Motor neuron (in vitro differentiated cells): ENCODE measurements at places on chromosomes 1 and 21. TPM values are rescaled to one million over a fixed set of nuclear protein-coding genes. Genes with fewer than 3 reads are reported as not detected.

Gene BTF3L4
- 64.2 and 65.3 TPM in 2 replicates for total RNA-seq

- ATAC-seq = no peak
These were observed 20.3 kb downstream of the STK40 start for GRCh38 chr1:36365381-36365780.

GRCh38 chr1:159122005-159122621 is 45.5 kb upstream of the AIM2 start:
- ATAC-seq = no peak

DNA sequence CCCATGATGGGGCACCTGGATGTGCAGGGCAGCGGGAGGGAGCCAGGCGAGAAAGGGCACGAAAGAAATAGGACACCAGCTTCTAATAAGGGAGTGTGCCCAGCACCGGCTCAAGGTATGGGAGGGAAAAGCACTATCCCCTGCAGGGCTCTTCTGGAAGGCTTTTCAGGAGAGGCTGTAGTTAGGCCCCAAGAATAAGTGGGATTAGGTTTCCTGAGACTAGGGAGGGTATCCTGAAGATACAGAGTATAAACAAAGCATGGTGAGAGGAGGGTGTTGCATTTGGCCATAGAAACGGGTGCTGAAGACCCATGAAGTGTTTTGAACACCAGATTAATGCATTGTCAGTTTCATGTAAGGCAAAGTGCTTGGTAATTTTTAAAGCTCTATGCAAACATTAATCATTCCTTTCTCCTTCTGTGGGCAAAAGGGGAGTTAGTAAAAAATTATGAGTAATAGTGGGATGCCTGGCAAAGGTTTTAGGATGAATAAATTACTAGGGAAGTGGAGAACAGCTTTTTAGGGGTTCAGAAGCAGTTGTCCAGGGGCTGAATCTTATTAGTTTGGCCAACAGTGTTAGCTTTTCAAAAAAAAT is 74.0 kb downstream of the SYT6 start:
- no peak for ATAC-seq

Gene FALEC
- total RNA-seq = 0.76 and 0.92 TPM in 2 replicates

Gene MAP10
- 2.6 and 2.8 TPM in 2 replicates for total RNA-seq

Gene KCNJ9
- 3.9 and 4.1 TPM in 2 replicates for total RNA-seq

GRCh38 chr1:162726555-162726954 is 63.9 kb upstream of the HSD17B7 start:
- no peak for ATAC-seq

Gene SELL
- not detected in 2 replicates for total RNA-seq

DNA sequence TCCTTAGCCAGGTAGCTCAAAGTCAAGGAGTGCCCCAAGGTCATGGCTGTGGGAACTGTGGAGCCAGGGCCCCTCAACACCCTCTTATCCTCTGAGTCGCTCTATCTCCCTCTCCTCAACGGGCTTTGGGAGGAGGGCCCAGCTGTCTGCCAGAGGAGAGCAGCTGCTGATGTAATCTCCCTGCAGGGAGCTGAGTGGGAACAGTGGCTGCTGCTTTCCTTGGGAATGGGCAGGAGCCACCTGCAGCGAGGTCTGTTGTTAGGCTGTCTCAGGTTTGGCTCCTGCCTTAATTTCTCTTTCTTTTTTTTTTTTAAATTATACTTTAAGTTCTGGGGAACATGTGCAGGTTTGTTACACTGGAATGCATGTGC is 58.8 kb upstream of the MAP1LC3C start:
- ATAC-seq = no peak

GRCh38 chr1:12157366-12158231 is 9.2 kb upstream of the TNFRSF1B start:
- no peak for ATAC-seq

DNA sequence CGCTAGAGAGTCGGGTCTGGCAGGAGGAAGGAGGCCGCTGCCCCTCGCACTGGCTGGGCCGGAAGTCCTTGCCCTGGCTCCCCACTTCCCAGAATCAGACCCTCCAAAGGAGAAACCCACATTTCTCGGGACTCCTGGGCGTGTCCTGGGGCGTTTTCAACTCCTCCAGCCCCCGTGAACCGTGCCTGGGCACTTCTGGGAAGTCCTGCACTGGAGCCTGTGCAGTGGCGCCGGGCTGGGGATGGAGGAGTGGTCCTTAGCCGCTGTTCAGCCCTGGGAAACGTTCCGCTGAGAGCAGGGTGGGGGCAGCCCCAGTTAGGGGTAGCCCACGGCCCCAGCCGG is 3.0 kb downstream of the IGSF21 start:
- ATAC-seq = peak; percentile 7

Gene DENND2C
- total RNA-seq = 0.43 and 0.69 TPM in 2 replicates

GRCh38 chr1:241485554-241485992 is 34.0 kb downstream of the FH start:
- ATAC-seq = no peak

DNA sequence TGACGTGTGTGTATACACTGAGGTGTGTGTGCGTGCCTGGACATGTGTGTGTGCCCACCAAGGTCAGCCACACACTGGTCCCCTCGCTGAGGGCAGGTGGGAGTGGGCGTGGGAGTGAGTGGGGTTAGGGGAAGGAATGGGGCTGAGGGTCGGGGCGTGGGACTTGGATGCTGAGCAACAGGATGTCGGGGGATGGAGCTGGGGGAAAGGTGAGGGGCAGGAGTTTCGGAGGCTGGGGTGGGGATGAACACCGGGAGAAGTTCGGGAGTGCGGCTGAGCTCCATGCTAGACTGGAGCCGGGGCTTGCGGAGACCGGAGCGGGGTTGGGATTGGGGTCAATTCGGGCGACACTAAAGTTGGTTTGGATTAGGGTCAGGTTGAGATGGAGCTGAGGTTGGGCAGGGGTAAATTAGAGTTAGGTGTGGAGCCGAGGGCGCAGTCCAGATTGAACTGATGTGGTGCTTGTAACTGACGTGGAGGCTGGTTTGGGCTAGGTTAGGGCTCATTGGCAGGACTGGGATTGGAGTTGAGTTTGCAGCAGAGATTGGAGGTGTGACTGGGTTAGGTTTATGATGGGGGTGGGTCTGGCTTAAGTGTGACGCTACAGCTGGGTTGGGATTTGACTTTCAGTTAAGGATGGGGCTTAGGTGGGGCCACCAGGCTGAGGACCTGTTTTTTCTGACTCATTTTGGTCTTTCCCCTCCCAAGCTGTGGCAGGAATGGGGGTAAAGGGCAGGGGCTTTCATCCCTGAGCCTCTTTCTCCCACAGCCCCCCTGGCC is 3.3 kb upstream of the GUCA2A start:
- no peak for ATAC-seq

Gene SPRR2F
- 0.41 TPM in 1 of 2 replicates, not detected in the other for total RNA-seq
